Activated T-cell treated with anti-CD3 and anti-CD28 coated beads, Interleukin-2, amount 50 U/mL, for 24 hours (primary cell): ENCODE measurements at places on chromosomes 11 and 22.

DNA sequence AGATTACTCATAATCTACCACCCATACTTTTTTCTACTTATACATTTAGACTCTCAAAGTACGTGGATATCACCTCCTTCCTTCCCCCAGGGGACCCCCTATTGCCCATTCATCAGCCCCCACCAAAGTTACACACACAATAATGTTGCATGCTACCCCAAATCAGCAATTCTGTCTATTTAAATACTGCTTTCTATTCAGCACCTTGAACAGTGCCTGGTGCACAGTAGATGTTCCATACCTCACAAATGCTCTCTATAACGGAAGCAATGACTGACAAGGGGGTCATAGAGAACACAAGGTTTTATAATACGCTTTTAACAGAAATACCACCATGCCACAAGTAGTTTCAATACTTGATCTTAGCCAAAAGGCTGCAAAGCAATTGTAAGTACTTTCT is 370.7 kb downstream of the MIAT start:
- no peak for DNase-seq

- no peak for DNase-seq
Observed at GRCh38 chr11:126339863-126340434, 15.5 kb upstream of the ST3GAL4 start.

DNA sequence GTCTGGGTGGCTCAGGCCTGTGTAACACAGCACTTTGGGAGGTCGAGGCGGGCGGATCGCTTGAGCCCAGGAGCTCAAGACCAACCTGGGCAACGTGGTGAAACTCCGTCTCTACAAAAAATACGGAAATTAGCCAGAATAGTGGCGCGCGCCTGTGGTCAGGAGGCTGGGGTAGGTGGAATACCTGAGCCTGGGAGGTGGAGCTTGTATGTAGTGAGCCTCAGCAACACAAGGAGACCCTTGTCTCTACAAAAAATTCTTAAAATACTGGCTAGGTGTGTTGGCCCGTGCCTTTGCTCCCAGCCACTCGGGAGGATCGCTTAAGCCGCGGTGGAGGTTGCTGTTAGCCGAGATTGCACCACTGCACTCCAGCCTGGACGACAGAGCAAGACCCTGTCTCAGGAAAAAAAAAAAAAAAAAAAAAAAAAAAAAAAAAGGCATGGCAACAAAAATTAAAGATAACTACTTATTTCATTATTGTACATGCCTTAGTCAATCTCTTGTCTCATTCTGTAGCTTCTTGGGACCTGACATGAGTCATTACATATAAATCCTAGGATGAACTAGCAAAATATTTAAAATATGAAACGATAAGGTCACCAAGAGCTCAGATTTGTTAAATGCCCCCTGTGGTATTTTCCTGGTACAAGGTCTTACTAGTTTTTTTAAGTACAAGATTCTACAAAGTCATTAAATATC is 1.1 kb downstream of the TAF1D start:
- peak; percentile 66 for DNase-seq

GRCh38 chr11:19691815-19692500 is 20.7 kb upstream of the NAV2 start:
- DNase-seq: no peak

GRCh38 chr11:125263268-125263790 is 98.8 kb downstream of the PKNOX2 start:
- no peak for DNase-seq

GRCh38 chr11:44620328-44620725 is 54.9 kb downstream of the CD82 start:
- no peak for DNase-seq

- no peak for DNase-seq
Observed at GRCh38 chr11:103872748-103873147, 163.7 kb upstream of the DDI1 start.

- DNase-seq: peak; percentile 47
Observed at GRCh38 chr22:24592058-24592850, 619 bp downstream of the LRRC75B start.

GRCh38 chr11:69460540-69461257 is 20.8 kb upstream of the LINC01488 start:
- DNase-seq: no peak

DNA sequence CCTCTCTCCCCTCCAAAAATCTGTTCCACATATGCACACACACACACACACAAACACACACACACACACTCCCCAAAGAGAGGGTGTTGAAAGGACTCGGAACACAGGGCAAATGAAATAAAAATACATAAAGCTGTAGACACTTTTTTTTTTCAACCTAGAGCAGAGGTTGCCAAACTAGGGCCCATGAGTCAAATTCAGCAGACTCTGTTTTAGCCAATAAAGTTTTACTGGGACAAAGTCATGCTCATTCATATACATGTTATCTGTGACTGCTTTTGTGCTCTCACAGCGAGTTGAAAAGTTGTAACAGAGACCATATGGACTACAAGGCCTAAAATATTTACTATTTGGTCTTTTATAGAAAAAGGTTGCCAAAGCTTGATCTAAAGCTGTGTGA is 8.9 kb downstream of the IMMP1L start:
- no peak for DNase-seq

DNA sequence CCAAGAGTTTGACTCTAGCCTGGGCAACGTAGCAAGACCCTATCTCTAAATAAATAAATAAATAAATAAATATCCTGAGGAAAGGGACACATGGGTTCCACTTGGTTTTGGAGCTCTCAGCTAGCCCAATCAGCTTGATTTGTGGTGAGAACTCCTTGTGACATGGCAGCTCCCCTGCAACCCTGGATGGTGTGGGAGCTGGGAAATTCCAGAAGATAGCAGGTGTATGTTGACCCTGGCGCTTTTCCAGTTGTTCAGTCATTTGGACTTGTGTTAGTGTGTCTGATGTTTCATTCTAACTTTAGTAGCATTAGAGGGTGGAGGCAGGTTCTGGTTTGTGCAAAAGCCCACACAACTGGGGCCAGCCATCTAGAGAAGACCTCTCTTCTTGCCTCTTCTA is 148.5 kb upstream of the NCAM1 start:
- no peak for DNase-seq
